ENCODE measurements at places on chromosomes 1 and 21.

DNA sequence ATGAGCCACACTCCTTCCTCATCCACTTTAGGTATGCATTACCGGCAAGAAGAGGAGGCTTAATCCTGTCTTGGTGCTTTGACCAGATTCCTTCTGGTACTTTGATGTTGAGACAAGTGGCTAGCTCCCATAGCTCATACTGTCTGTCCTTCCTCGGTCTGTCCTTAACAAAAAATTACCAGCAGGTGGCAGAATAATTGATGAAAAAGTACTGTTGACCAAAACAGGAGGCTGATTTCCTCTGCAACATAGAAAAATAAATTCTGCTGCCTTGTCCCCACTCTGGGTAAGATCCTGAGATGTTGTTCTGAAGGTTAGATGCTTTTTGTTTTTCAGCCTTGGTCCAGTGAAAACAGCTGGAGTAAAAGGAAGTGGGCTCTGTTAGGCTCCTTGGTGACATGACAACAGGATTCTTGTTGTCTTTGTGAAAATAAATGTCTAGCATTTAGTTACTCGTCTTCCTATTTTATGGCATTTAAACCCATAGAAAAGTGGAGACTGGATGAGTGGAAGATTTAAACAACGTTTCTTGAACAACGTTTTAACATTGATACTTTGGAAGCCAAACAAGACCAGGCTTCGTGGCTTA lies 11.2 kb upstream of the HJV start:
- peak; percentile 26 for DNase-seq

GRCh38 chr1:107879927-107880326 lies 85.1 kb downstream of the VAV3 start:
- DNase-seq = no peak

DNA sequence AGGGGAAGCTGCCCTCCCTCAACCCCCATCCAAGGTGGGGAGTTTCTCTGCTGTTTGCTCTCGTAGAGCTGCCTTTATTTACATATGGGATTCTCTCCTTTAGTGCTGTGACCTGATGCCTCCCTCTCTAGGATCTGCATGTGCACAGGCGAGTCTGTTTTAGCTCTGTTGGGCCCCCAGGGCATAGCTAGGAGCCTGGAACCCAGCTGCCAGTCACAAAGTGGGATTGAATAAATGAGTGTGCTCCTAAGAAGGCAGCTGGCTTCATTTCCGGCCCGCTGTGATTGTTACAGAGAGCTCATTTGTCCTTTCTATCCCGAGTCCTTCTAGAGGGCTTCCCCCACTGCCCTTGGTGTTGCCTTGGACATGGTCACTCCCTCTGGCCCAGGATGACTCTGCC lies 176.6 kb downstream of the GRIK3 start:
- no peak for DNase-seq

DNA sequence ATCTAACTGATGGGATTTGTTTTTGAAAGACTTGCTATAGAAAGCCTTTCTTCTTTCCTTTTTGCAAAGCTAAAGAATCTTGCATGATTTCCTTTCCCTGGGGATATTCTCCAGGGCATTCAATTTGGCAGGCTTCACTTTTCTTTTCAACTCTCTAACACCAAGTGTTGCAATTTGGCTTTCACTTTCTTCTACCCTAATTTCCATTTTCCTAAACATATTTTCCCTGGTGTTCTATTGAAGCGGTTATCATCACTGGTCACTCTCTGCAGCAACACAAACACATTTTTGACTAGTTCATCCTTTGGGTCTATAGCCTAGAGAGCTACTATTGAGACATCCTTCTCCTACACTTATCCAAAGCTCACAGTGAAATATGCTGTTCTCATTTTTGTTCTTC lies 424.5 kb downstream of the NEGR1 start:
- DNase-seq = no peak

GRCh38 chr1:2081326-2081885 lies 31.2 kb downstream of the PRKCZ start:
- no peak for DNase-seq

GRCh38 chr1:58307431-58307830 lies 239.1 kb downstream of the OMA1 start:
- DNase-seq = no peak

GRCh38 chr1:183470961-183471742 lies 1.1 kb upstream of the SMG7 start:
- peak; percentile 85 for DNase-seq

DNA sequence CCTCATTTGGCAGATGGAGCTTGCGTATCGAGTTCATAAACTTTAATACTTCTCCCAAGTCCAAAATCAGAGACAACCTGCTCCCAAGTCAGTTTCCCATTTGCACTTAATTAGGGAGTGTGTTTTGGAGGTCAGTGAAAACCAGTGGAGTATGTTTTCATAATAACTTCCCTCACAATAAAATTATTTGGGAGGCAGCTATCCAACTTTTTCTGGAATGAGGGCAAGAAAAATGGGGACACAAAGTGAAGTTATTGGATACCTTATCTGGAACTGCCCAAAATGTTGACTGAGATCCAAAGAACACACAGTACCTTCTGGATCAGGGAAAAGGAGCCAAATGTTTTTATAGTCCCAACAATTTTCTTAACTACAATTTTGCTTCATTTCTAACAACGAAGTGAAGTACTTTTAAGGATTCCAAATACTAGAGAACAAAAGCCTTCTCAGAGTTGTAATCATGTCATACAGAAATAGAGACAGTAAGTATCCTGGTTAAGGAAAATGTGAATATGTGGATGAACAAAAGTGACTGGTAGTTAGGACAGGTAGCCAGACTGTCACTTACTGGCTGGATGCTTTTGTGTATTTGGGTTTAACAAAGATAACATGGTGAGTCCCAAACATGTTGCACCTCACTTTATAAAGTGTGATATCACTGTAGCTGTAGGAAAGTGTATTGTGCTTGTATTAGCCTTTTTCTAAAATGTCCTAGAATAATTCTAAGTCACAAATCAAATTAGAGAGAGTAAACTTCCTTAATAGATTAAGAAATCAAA lies 325.0 kb downstream of the HLX start:
- no peak for DNase-seq

DNA sequence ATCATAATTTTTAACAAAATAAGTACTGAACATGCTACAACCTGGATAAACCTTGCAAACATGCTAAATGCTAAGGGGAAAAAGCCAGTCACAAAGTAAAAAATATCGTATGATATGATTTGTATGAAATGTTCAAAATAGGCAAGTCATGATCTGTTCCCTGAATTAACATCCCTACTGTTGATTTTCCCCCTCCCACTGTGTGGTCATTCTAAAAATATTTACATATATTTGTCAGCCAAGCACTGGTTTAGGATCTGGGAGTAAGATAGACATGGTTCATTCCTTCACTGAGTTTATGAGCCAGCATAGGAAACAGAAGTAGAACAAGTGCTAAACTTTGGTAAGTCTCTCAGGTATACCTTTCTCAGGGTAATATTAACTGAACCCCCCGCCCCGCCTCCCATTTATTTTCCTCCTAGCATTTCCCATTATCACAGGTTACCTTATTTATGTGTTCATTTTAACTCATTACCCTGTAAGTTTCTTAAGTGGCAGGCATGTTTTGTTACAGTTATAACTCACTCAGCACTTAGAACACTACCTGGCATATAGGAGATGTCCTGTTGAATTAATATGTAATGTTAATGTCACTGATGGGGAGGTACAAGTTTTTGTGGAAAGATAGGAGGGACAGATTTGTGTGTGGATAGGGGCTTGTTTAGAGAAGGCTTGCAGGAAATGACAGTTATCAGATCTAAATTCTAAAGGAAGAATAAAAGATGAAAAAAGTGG lies 12.3 kb downstream of the UQCRH start:
- DNase-seq = no peak

DNA sequence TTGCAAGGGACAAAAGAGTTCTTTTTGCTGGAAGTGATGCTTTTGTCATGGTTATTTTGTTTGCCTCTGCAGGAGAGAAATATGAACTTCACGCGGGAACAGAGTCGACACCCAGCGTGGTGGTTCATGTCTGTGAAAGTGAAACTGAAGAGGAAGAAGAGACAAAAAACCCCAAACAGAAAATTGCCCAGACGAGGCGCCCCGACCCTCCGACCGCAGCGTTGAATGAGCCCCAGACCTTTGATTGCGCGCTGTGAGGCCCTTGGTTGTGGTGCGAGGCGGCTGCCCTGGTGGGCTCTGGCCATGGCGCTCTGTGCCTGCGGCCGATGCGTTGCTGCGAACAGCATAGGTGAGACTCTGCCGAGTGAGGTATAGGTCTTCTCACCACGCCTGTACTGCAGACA lies 20.9 kb upstream of the NCMAP start:
- no peak for DNase-seq

GRCh38 chr1:156498432-156499193 lies 2.0 kb downstream of the MEF2D start:
- no peak for DNase-seq

GRCh38 chr1:8590721-8591351 lies 226.6 kb downstream of the RERE start:
- no peak for DNase-seq

- no peak for DNase-seq
Observed at GRCh38 chr1:28973596-28974421, 59.4 kb downstream of the EPB41 start.

GRCh38 chr21:36437745-36438128 lies 42.2 kb downstream of the CLDN14 start:
- DNase-seq = no peak

DNA sequence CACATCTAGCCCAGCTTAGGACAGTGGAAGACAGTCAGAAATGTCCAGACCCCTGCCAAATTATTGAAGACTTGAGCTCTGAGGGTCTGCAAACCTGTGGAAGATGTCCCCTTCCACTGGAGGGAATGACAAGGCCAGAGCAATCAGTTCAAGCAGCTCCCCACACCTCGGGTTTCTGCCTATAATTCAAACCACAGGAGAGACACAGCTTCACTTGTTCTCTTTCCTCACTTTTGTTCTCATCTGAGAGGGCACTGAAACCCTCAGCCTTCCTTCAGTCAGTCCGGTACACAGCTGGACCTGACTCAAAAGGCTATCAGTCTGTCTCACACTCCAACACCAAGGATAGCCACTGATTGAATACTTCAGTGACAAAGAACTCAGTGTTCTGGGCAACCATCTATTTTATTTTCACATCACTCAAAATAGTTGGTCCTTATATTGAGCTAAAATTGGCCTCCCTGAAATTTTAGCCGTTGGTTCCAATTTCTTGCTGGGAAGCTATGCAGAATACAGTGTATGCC lies 70.1 kb downstream of the TENT5C start:
- DNase-seq = no peak

GRCh38 chr1:205477759-205478247 lies 22.0 kb upstream of the BLACAT1 start:
- DNase-seq = no peak

DNA sequence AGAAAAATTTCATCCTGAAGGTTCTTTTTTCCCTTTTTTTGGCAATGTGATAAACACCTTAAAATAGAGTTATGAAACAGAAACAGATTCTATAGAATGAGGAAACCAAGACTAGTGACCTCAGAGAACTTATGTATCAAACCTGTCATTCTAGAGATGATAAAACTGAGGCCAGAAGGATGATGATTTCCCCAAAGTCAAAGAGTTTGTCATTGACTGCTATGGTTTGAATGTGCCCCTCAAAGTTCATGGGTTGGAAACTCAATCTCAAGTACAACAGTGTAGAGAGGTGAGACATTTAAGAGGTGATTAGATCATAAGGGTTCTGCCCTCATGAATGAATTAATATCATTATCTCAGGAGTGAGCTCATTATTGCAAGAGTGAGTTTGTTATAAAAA lies 13.7 kb upstream of the BEND5 start:
- no peak for DNase-seq
